Body of pancreas (tissue), 4 donors: ENCODE measurements at places on chromosomes 3 and 15.

GRCh38 chr15:96334705-96335410 is 4.4 kb downstream of the NR2F2 start:
- DNase-seq, result no peak

- DNase-seq, result peak; percentile 75
Observed at GRCh38 chr3:38479431-38480092, 16.6 kb upstream of the EXOG start.

DNA sequence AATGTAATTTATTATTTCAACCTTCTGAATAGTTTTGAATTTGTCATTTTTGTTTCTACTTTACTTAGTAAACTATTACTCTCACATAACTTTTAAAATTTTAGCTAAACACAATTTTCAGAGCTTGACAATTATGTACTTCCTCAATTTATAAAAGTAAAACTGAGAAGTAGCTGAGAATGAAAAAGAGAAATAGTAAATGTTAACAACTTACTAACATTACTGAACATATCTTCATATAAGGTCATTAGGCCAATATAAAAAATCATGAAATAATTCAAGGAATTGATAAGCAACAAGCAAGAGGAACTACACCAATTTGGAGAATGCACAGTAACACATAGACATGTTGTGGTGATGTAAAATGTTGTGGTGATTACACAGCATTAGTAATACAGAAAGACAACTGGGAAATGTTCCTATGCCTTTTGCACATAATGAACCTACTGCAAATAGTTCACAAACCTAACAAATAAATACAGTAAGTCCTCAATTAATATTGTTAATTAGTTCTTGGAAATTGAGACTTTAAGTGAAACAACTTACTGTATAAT is 137.9 kb downstream of the CBLB start:
- no peak for DNase-seq

GRCh38 chr3:66665021-66665695 is 164.3 kb upstream of the LRIG1 start:
- DNase-seq, result no peak

- no peak for DNase-seq
Observed at GRCh38 chr3:185560676-185561075, 8.3 kb upstream of the LIPH start.

DNA sequence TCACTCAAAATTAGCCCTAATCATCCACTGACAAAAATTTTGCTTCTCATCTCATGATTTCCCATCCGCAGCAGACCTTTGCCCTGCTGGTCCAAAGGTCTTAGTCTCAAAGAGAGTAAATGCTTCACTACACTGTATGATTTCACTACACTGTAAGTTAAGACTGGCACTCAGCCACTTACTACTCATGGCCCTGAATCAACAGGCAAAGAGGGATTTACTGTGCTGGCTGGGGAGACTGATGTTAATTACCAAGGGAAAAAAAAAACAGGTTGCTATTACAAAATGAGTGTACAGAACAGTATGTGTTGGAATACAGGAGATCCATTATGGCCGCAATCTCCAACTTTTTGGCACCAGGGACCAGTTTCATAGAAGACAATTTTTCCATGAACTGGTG is 214.8 kb downstream of the ZMAT3 start:
- DNase-seq, result no peak

- no peak for DNase-seq
Observed at GRCh38 chr3:19522305-19522704, 374.0 kb downstream of the KCNH8 start.

GRCh38 chr15:99019558-99020540 is 12.3 kb upstream of the PGPEP1L start:
- DNase-seq, result no peak

GRCh38 chr3:21620511-21621155 is 130.4 kb downstream of the ZNF385D start:
- DNase-seq, result no peak

- DNase-seq, result no peak
Observed at GRCh38 chr3:150278843-150279381, 129.2 kb upstream of the TSC22D2 start.

DNA sequence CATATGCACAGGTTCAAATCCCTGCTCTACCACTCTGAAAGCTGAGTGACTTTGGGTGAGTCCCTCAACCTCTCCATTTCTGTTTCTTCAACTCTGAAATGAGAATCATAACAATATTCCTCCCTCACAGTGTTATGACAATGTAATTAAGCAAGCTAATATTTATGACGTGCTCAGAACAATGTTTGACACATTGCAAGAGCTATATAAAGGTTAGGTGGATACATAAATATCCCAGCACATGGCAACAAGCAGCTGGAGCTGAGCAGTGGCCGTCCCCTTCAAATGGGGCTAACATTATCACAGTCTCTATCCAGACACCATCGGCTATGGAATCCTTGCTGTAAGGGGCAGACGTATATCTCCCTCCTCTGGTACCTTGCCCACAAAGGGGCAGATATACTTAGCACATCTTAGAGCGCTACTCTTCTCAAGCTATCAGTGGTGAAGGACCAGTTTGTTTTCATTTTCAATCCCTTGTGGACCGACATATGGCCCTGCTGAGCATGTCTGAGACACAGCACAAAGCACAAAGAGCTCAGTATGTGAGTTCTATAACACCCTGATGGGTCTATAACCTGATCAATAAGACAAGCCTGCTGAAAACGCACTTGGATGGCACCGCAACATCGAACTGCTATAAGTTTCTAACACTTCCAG is 80.9 kb downstream of the PRICKLE2 start:
- DNase-seq, result no peak

- DNase-seq, result peak; percentile 75
Observed at GRCh38 chr3:8416965-8417364, 84.7 kb upstream of the LMCD1 start.

DNA sequence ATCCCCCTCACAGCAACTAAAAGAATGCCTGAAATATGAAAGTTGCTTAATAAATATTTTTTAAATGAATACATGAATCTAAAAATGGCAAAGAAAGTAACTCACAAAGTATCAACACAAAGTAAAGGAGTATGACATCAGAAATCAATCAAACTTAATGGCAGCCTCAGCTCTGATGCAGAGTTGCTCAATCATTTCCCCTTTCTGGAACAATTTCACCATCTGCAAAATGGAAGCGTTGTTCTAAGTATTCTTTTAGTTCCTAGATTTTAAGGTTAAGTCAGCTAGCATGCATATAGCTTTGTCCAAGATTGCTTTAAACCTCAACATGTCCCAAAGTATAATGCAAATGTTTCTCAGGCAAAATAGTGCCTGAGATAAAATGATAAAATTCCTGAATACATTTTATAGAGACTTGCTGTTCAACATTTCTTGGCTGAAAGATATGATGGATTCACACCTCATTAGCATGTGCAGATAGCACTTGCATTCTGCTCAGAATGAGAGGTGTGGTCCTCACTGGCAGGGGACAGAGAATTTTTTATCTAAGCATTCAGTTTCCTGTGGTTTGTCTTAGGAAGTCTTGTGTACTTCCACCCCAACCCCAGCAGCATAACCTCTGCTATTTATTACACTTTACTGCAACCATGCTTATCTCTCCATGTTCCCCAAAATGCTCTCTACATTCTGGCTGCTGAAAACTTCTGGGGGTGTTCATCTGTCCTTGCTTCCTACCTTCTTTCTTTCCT is 429.3 kb downstream of the GRM7 start:
- no peak for DNase-seq

DNA sequence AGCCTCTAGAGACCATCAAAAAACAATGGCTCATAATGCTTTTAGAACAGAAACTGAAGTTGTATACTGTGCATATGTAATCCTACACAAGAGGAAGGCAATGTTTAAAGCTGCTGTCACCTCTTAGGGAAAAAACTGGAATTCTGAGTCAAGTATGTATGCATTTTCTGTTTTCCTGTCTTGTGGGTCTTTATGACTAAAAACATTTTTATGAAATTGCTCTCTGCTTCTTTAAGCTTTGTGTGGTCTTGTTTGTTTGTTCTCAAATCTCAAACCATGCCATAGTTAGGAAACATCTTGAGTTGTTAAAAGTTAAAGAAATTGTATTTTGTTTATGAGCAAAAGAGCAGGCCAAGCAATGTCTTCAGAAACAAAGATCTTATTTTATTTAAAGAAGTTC is 80.9 kb upstream of the SOX2 start:
- DNase-seq, result no peak

- DNase-seq, result no peak
Observed at GRCh38 chr3:36972163-36972562, 20.8 kb downstream of the EPM2AIP1 start.

GRCh38 chr3:183464480-183464879 is 36.1 kb upstream of the MCF2L2 start:
- DNase-seq, result peak; percentile 51

DNA sequence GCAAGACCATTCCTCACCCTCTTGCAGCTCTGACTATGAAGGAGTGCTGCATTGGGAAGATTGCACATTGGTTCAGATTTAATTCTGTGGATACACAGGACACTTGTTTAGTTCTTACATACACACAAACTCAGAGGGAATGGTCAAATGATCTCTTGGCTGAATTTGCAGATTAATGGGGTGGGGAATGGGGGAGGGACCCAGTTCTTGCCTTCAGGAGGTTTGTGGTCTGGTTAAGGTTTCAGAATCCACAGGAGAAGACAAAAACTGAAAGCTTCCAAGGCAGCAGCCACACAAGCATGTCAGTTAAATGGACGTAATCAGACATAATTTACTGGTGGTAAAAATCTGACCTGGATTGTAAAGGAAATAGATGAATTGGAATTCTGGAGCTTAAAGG is 257.1 kb upstream of the ROPN1 start:
- no peak for DNase-seq

GRCh38 chr3:60650171-60650570 is 601.1 kb downstream of the FHIT start:
- no peak for DNase-seq

- DNase-seq, result no peak
Observed at GRCh38 chr3:179735321-179735720, 82.5 kb downstream of the USP13 start.

GRCh38 chr3:195184716-195185421 is 86.1 kb downstream of the XXYLT1 start:
- DNase-seq, result no peak

GRCh38 chr3:13626396-13626795 is 77.5 kb downstream of the FBLN2 start:
- no peak for DNase-seq

GRCh38 chr3:64104691-64105111 is 81.4 kb upstream of the PSMD6 start:
- no peak for DNase-seq

GRCh38 chr3:196800742-196801434 is 61.2 kb downstream of the PAK2 start:
- no peak for DNase-seq

GRCh38 chr15:40163657-40164416 is 3.0 kb downstream of the BUB1B start:
- no peak for DNase-seq

GRCh38 chr3:45029661-45030060 is 3.6 kb downstream of the CLEC3B start:
- no peak for DNase-seq

DNA sequence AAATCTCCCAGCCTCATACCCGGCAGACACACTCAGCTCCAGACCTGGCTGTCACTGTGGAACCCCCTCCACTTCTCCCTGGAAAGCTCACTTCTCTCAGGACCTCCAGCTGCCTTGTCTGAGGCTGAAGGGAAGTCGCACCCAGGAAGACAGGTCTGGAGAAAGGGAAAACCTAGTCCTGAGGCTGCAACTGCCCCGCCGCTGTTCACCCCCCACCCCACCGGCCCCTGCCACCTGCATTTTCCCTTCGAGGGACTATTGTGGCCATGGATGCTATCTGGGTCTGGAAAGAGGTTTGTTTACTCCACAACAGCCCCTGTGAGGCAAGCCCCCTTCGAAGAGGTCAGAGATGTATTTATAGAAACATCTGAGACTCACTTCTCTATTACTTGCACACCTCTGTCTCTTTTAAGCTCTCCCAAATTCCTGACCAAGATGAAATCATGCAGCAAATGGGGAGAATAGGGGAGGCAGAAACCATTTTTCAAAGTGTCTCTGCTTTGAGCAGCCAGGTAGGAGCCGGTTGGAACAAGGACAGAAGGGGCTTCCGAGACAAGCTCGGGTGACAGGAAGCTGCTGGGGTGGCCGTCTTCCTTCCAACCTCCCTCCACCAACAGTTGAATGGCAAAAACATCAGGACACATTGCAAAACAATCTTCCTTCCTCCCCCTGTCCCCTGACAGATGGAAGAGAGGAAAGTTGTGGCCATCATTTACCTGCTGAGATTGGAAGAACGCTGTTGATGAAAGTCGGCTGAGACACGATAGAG is 518 bp downstream of the COLQ start:
- no peak for DNase-seq

GRCh38 chr15:80242132-80242769 is 9.8 kb downstream of the CTXND1 start:
- DNase-seq, result peak; percentile 24

DNA sequence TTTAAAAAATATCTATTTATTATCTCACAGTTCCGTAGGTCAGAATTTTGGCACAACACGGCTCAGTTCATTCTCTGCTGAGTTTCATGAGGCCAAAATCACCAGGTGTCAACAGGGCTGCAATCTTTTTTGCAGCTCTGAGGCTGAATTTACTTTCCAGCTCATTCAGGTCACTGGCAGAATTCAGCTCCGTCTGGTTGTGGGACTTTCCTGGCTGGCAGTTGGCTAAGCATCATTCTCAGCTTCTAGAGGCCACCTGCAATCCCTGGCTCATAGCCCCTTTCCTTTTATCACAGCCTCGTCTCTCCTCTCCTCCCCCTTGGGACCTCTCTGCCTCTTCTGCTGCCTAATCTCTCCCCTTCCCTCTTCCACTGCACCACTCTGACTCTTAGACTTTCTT is 174.0 kb upstream of the WNT5A start:
- DNase-seq, result no peak

- no peak for DNase-seq
Observed at GRCh38 chr15:35697549-35698299, 151.8 kb upstream of the DPH6 start.

DNA sequence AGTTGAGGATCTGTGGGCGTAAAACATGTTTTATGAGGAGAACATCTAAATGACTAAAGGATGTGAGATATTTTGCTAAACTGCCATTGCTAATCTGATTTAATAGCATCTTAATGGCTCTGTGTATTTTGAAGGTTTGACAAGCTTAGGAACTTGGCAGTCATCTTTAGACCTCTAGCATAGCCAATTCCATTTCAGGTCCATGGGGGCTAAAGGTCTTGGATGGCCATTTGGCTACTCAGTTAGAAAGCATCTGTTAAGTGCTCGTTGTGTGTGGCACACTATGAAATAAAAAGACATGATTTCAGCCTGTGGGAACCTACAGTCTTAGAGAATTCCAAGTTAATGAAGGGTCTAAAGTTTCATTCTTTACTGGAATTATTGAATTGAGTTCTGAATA is 236.2 kb downstream of the IL5RA start:
- DNase-seq, result no peak

DNA sequence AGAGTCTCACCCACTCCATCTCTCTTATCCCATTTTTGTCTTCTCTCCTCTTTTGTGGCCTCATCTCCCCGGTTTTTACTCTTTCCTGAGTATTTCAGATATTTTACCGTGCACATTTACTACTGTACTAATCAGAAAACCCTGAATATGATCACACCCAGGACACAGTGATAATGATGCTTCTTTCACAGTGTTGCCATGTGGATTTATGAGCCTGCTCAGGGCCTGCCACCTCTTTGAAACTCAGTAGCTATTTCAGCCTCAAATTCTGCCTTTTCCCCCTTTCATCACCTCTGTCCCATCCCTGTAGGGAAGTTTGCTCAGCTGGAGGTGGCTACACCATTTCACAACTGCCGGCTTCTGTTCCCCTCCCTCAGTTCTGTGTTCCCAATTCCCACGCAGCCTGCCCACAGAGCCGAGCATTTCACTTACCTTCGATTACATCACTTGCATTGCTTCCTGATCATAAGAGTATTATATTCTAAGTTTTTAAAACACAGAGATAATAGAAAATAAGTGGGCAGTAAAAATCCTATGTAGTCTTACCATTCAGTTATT is 33.2 kb downstream of the ARNT2 start:
- DNase-seq, result no peak
